ENCODE measurements at places on chromosomes 6 and 20.

- no peak for DNase-seq
Measured at GRCh38 chr20:25013478-25014380, 21.2 kb upstream of the APMAP start.

GRCh38 chr6:134830940-134831339 lies 119.0 kb downstream of the ALDH8A1 start:
- no peak for DNase-seq

DNA sequence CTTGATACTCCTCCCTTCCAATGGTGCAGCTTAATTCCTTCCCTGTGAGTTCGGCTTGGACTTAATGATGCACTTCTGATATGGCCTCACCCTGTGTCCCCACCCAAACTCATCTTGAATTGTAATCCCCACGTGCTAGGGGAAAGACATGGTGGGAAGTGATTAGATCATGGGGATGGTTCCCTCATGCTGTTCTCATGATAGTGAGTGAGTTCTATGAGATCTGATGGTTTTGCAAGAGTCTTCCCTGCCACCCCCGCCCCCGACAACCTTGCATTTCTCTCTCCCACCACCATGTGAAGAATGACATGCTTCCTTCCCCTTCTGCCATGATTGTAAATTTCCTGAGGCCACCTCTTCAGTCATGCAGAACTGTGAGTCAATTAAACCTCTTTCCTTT lies 50.3 kb upstream of the HLA-G start:
- no peak for DNase-seq

DNA sequence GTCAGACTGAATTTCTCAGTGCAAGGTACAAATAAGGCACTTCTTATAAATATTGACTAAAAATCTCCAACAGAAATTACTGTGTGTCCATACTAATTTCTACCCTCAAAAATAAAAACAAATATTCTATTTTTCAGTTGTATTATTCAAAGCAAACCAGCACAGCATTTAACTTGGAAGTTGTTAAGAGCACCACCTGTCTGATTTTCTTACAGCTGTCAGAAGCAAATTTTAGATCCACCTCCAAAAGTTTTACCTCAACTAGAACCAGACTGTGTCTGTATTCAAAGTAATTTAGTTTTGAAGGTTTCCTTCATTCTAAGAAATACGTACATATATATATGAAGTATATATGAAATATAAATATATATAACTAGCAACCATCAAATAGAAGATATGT lies 1.2 kb downstream of the TRDN start:
- no peak for DNase-seq

DNA sequence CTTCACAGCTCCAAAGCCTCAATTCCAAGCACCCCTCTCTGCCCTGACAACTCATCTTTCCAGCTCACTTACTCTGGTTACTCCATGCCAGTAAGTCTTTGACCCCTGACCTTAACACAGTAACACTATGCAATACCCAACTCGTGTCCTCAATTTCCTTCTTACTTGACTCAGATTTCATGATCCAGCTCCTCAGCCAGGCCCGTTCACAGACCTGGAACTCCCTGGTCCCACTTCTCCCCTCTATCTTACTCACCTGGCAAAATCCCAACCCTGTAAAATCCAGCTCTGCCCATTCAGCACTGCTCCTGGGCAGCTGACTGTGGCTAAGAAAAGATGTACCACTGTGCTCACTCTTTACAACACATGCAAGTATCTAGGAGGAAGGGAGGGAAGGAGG lies 7.9 kb downstream of the GNL1 start:
- no peak for DNase-seq

DNA sequence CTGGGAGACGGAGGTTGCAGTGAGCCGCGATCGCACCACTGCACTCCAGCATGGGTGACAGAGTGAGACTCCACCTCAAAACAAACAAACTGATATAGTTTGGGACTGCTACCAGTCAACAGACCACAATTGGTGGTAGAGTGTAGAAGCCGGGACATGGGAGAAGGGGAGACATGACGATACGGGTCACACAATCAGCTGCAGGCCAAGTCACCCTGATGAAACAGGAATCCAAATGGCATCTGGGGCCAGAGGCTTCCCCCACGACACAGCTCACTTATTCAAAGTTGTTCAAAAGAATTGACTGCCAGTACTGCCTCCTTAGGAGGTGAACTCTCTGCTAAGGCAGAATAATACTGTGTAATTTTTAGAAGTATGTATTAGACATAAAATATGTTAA lies 27.5 kb downstream of the AMD1 start:
- DNase-seq: no peak

GRCh38 chr6:44932651-44933091 lies 395.5 kb upstream of the RUNX2 start:
- no peak for DNase-seq

DNA sequence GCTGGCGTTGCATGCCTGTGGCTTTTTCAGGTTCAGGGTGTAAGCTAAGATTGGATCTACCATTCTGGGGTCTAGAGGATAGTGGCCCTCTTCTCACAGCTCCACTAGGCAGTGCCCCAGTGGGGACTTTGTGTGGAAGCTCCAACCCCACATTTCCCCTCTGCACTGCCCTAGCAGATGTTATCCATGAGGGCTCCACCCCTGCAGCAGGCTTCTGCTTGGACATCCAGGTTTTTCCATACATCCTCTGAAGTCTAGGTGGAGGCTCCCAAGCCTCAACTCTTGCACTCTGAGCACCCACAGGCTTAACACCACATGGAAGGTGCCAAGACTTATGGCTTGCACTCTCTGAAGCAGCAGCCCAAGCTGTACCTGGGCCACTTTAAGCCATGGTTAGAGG lies 76.6 kb upstream of the PRND start:
- DNase-seq: no peak

- DNase-seq: no peak
Measured at GRCh38 chr6:46407776-46408530, 83.3 kb downstream of the RCAN2 start.

GRCh38 chr6:25463441-25463840 lies 184.3 kb downstream of the CARMIL1 start:
- DNase-seq: no peak

- DNase-seq: peak; percentile 59
Measured at GRCh38 chr6:104771258-104771832, 88.4 kb downstream of the HACE1 start.

- no peak for DNase-seq
Measured at GRCh38 chr20:51934301-51935002, 132.1 kb upstream of the SALL4 start.

- no peak for DNase-seq
Measured at GRCh38 chr6:48735846-48736245, 624.8 kb upstream of the PTCHD4 start.

DNA sequence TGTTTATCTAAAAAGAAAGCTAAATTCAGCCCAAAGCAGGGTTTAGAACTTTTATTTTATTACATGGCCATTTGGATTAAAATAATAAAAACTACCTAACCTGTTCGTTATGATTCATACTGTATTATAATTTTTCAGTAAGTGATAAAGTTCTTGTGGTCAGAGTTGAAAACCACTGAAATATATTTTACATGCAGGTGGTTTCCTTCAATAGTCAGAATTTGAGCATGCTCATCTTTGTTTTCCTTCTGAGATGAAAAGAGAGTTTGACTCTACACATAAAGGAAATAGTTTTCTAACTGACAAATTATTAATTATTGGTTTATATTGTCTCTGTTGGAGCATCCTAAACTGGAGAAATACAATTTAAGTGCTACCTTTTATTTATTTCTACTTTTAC lies 114.0 kb upstream of the FKBP1C start:
- no peak for DNase-seq

- no peak for DNase-seq
Measured at GRCh38 chr6:76351275-76351674, 278.8 kb upstream of the IMPG1 start.

All from astrocyte of the spinal cord (primary cell).